Thoracic aorta (tissue), 2 donors: ENCODE measurements at places on chromosomes 16 and 17. TPM values are rescaled to one million over a fixed set of nuclear protein-coding genes. Genes with fewer than 3 reads are reported as not detected.

DNA sequence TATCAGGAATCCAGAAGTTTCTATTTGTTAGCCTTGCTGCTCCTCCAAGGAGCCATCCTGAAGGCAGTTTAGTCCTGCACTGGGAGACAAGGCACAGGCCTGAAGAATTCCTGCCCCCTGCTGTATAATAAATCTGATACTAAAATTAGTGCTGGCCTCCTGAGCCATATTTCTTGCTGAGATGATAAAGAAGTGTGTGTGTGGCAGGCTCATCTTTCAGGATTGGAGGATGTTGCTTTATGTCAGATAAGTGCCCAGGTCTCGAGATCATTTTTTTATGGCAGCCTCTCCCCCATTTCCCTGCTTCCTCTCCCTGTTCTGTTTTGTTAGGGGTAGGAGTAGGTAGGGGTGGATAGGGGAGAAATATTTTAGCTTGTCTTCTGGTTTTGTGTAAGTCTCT, 26.0 kb downstream of the MSI2 start:
- no peak for DNase-seq
- H3K27ac ChIP-seq, result no peak overlapping the region
- peaks cover 3% of the 10 kb centered on the region for H3K36me3 ChIP-seq
- peaks cover 7% of the 10 kb centered on the region for H3K4me1 ChIP-seq
- no peaks in the 10 kb centered on the region for H3K27me3 ChIP-seq

GRCh38 chr16:88606148-88606757, 32.1 kb upstream of the IL17C start:
- peaks cover 24% of the 10 kb centered on the region for H3K36me3 ChIP-seq
- no peaks in the 10 kb centered on the region for H3K27me3 ChIP-seq
- no peaks in the 10 kb centered on the region for H3K4me1 ChIP-seq
- H3K27ac ChIP-seq, result no peak overlapping the region

DNA sequence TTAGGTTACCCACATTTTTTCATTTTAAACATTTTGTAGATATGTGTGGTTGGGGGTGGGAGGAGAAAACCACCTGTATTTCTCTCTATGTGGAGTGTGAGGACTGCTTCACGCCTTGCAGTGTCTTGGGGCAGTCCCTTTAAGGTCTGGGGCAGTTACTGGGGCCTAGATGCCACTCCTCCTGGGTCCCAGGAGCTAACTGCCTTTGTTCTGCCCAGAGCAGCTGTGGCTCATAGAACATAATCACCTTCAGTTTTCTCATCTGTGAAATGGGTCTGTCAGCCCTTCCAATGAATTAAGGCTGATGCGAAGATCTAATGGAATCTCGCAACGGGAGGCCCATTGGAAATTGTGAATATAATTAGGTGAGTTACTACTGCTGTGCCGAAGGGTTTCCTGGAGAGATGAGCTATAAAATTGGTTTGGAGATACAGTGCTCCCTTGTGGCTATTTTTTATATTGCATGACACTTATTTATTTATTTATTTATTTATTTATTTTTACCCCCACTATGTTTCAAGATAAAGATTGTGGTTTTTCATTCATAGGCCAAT, 22.9 kb downstream of the DHRS7C start:
- no peak overlapping the region for H3K27ac ChIP-seq
- H3K27me3 ChIP-seq, result no peaks in the 10 kb centered on the region
- H3K4me3 ChIP-seq, result no peak overlapping the region
- no peak for DNase-seq

DNA sequence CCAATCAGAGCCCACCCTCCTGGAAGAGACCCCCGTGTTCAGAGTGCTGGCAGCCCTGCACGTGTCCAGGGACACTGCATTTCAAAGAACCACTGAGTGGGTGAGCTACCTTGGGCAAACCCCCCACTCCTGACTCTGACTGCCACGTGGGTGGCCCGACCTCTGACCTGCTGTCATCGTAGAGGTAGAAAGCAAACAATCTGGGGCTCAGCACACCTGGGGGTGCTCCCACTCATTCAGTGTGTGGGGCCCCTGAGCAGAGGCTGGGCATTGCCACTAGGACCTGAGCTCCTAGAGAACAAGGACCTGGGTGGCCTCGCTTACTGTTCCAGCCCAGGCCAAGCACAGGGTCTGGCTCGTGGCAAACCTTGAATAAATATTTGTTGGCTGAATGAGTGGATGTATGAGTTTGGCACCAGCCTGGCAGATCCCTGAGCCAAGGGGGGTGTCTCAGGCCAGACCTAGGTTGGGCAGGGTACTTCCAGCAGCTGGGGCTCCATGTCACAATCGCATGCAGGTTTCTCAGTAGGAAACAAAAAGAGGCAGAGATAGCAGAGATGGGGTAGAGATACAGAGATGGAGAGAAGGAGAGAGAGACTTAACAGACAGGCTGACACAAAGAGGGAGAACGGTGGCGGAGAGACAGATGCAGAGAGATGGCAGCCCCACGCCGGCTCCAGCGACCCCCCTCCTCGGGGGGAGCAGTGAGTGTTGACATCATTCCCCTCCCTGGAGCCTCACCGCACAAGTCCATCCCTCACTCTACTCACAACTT, 5.4 kb upstream of the DRC7 start:
- no peak for DNase-seq
- no peak overlapping the region for H3K27ac ChIP-seq
- H3K4me1 ChIP-seq, result no peaks in the 10 kb centered on the region
- H3K36me3 ChIP-seq, result no peaks in the 10 kb centered on the region

DNA sequence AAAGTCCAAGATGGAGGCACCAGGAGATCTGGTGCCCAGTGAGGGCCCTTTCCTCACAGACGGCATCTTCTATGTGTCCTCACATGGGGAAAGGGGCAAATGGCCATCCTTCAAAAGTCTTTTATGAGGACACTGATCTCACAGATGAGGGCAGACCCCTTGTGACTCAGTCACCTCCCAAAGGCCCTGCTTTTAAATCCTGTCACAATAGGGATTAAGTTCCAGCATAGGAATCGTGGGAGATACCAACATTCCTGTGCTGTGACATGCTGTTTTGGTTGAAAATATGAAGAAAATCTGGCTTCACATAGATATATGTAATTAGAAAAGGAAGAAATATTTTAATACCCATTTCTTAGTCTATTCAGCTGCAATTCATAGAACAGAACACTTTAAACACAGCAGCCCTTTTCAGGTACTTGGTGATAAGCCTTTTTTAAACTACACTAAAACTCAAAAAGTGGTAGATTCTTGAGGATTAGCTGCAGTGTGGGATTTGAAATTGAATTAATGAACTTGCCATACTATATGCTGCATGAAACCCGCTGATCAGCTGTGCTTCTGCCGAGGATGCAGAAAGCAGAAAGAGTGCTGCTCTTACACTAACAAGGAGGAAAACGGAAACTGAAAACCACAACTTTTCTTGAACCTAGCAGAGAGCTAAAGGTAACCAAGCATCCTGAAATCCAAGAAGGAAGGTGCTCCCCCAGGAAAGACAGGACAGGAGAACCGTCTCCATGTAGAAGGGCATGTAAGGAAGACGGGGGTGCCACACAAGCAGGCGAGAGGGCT, 32.7 kb downstream of the VPS53 start:
- no peak for DNase-seq
- H3K4me1 ChIP-seq, result no peaks in the 10 kb centered on the region
- no peak overlapping the region for H3K4me3 ChIP-seq
- H3K27ac ChIP-seq, result no peak overlapping the region
- no peaks in the 10 kb centered on the region for H3K27me3 ChIP-seq

DNA sequence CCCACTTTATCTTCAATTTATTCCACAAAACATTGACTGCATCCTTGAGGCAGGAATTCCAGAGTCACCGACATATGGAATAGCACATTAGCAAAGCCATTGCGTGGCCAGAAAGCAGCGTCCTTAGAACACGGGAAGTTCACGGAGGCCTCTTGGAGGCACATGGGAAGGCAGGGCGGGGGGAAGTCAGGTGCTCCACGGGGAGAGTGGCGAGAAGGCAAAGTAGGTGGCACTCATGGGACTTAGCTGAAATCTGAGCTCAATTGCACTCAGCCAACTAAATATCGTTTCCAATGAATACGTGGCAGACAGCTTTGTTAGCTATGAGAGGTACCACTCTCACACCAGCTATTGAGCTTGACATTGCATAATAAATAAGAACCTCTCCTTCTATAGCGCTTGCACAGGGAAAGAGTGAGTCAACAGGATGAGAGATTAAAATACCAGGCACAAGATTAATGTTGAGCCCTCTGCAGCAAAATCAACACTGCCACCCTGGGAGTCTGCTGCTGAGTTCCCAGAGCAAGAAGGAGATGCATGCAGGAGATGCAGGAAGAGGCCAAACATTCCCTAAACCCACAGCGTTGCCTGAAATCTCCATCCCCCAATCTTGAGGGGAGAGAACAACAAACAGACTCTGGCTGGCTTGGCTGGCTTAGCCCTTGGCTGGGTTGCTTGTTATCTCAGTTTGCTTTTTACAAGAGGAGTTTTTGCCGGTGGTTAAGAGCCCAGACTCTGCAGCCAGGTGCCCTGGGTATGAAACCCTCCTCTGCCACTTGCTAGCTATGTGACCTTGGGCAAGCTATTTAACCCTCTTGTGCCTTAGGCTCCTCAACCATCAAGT, 28.8 kb downstream of the ABCC12 start:
- DNase-seq, result no peak
- H3K4me3 ChIP-seq, result no peak overlapping the region
- no peak overlapping the region for H3K27ac ChIP-seq
- peaks cover 4% of the 10 kb centered on the region for H3K4me1 ChIP-seq

ZSCAN10 gene
- not detected for total RNA-seq

TPPP3 gene
- total RNA-seq, result 12.6 TPM

- no peaks in the 10 kb centered on the region for H3K27me3 ChIP-seq
- no peak overlapping the region for H3K4me3 ChIP-seq
- H3K4me1 ChIP-seq, result no peaks in the 10 kb centered on the region
- DNase-seq, result no peak
- H3K27ac ChIP-seq, result no peak overlapping the region
- no peaks in the 10 kb centered on the region for H3K36me3 ChIP-seq
These were observed 51.4 kb downstream of the HS3ST3A1 start for GRCh38 chr17:13550291-13550690.

- DNase-seq, result no peak
- H3K4me3 ChIP-seq, result no peak overlapping the region
- H3K27ac ChIP-seq, result no peak overlapping the region
- H3K4me1 ChIP-seq, result no peaks in the 10 kb centered on the region
These were observed 58.6 kb downstream of the EMP2 start for GRCh38 chr16:10521681-10522274.

GRCh38 chr16:59210955-59211541, 476.9 kb upstream of the GOT2 start:
- H3K27me3 ChIP-seq, result no peaks in the 10 kb centered on the region
- DNase-seq, result no peak
- peaks cover 4% of the 10 kb centered on the region for H3K4me1 ChIP-seq
- H3K36me3 ChIP-seq, result no peaks in the 10 kb centered on the region
- H3K27ac ChIP-seq, result no peak overlapping the region
- H3K4me3 ChIP-seq, result peak overlapping the region; percentile 9

DNA sequence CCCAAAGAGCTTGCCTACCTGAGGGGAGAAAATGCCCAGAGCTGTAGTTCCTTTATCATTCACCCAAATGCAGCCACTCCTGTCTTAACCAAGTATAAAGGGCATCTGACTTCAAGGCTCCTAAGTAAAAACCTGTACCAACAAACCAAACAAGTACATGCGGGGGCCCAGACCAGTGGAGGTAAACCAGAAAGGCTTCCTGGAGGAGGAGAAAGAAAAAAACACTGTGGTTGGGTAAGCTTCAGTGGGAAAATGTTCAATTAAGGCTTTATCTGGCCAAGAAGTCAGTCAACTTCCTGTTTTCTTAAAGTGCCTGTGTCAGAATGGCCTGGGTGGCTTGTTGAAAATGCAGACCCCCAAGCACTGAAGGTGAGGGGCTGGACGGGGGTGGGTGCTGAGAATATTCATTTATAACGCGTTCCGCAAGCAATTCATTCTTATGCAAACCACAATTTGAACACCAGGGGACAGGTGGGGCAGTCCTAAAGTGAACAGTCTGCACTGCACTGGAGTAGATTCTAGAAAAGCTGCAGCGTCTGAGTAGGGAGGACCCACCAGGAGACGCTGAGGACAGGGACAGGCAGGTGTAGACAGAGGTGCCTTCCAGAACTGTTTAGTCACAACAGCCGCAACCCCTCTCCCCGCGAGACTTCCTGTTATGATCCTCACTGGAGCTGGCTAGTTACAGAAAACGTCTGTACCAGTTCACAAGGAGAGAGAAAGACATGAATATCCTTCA, 467.1 kb downstream of the SOX9 start:
- H3K4me1 ChIP-seq, result peaks cover 13% of the 10 kb centered on the region
- DNase-seq, result no peak
- no peaks in the 10 kb centered on the region for H3K36me3 ChIP-seq
- no peak overlapping the region for H3K4me3 ChIP-seq
- no peaks in the 10 kb centered on the region for H3K27me3 ChIP-seq
- no peak overlapping the region for H3K27ac ChIP-seq

DNA sequence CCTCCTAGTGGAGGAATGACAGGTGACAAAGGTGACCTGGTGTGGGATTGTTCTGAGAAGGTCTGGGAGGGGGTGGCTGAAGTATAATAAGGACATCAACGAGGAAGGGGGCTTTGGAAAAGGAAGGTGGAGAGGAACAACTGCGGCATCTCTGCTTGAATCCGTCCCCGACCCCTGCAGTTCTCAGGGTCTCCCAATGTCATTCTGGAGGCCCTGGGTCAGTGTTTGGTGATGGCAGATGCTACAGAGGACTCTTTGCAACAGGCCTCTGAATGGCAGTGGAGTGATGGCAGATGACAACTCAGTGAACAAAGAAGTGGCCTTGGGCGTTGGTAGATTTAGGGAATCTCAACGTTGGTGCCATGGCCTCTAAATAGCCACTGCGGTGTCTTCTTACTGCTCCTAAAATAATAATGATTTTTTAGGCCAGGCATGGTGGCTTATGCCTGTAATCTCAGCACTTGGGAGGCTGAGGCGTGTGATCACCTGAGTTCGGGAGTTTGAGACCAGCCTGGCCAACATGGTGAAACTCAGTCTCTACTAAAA, 1.3 kb downstream of the ENGASE start:
- no peak for DNase-seq
- no peaks in the 10 kb centered on the region for H3K27me3 ChIP-seq
- peaks cover 27% of the 10 kb centered on the region for H3K36me3 ChIP-seq

CCL17 gene
- total RNA-seq, result not detected

DNA sequence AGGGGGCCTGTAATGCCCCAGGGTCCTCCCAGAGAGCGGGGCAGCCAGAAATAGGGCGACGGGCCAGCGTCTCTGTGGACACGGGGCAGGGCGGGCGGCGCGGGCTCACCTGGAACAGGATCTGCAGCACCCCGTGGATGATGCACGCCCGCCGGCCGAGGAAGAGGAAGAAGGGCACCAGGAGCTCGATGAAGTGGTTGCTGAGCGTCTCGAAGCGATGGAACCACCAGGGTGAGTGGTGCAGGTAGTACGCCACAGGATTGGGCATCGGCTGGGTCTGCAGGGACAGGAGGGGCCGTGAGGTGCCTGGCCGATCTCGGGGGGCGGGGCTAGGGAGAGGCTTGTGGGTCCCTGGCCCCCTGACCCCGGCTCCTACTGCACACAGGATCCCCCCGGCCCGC, 78.9 kb upstream of the GNG13 start:
- H3K4me1 ChIP-seq, result no peaks in the 10 kb centered on the region
- DNase-seq, result no peak
- H3K4me3 ChIP-seq, result no peak overlapping the region
- H3K27me3 ChIP-seq, result no peaks in the 10 kb centered on the region
